ENCODE measurements at places on chromosomes 3 and 15.

DNA sequence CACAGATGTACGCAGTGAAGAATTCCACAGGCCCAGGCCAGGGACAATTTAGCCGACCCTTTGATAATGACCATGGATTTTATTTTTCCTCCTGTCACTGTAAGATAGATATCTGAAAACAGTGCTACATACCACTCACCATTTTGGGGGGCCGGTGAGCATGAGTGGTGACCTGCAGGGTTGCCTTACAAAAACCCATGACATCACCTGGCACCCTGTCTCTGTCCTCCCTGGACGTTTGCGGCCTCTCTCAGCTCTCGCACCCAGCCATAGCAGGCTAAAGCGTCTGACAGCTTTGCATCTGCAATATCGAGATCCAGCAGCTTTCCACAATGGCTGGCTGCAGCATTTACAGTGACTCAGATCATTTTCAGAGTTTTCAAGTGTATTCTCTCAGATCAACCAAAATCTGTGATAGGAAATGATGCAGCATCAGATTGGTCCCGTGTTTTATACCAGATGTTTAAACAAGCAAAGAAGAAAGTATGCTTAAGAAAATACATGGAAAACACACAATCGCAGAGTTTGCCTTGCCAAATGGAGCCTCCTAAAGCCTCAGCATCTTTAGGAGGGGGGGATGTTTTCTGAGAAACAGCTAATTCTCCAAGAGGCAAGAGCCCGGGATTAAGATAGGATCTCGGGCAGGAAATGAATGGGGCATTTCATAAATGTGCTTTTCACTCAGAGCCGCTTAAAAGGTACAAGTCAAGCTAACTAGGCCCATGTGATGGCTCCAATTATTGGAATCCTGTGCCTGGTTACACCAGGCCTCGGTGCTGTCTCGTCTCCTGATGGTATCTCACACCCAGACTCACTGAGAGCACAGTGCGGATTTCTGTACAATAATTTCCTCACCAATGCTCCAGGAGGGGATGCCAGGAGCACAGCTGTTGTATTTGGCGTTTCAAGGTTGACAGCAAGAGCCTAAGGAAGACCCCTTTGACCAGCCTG, 257.3 kb downstream of the XXYLT1 start:
- no peak for DNase-seq

DNA sequence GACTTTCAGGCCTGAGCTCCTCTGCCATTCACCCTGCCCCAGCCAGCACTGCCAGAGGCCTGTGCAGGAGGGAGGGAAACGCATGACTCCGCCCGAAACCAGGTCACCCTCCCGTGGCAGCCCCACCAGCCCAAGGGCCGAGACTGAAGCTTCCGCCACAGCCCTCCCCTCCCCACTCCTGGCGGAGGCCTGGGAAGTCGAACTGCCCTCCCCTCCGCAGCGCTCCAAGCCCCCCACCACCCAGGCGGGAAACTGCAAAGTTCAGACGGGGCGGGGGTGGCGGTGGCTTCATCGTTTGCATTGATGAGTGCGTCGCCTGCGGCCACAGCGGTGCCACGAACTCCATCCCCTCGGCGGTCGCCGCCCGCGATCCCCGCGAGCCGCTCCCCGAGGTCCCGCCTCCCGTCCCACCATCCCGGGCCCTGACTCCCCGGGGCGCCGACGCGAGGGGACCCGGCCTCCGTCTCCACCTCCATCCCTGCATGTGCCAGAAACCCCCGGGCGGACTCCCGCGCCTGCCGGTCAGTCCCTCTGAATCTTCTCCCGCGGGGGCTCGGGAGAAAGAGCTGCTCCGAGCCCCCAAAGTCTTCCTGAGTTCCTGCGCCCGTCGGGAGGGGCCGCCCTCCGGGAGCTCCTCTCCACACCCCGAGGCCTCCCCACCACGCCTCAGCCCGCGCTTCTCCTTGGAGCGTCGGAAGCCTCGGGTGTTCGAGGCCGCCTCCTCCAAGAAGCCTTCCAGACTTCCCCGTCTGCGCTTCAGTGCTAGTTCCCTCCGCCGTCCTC, 698 bp downstream of the MELTF start:
- no peak for DNase-seq

GRCh38 chr15:66773129-66773873, 71.3 kb downstream of the SMAD6 start:
- no peak for DNase-seq

- DNase-seq = no peak
These were observed 491.1 kb downstream of the ZNF385D start for GRCh38 chr3:21259896-21260295.

GRCh38 chr3:111903067-111903511, 44.0 kb downstream of the PHLDB2 start:
- no peak for DNase-seq
